Muscle of leg (tissue), 16 donors: ENCODE measurements at places on chromosomes 3 and 15.

DNA sequence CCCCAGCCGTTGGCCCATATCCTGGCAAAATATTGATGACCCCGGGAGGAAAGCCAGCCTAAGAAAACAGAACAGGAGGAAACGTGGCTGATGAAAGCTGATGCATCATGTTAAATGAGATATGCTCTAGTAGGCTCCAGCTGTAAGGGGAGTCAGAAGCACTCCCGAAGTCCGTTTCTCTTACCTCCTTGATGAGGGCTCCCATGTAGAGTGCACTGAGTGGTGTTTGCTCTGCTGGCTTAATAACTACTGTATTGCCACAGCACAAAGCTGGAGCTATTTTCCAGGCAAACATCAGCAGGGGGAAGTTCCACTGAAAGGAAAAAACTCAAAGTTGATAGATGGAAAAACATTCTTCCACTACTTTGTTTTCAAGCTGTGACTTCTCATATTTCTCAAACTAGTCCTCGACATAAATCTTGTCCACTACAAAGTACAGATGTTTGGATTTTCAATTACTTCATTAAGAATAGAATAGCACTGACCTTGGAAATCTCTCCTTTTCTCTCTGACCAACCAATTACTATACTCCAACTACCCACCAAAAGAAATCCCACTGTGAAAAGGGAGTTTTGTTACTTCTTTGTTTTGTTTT is 72.7 kb downstream of the ALDH1A2 start:
- peak; percentile 11 for DNase-seq

DNA sequence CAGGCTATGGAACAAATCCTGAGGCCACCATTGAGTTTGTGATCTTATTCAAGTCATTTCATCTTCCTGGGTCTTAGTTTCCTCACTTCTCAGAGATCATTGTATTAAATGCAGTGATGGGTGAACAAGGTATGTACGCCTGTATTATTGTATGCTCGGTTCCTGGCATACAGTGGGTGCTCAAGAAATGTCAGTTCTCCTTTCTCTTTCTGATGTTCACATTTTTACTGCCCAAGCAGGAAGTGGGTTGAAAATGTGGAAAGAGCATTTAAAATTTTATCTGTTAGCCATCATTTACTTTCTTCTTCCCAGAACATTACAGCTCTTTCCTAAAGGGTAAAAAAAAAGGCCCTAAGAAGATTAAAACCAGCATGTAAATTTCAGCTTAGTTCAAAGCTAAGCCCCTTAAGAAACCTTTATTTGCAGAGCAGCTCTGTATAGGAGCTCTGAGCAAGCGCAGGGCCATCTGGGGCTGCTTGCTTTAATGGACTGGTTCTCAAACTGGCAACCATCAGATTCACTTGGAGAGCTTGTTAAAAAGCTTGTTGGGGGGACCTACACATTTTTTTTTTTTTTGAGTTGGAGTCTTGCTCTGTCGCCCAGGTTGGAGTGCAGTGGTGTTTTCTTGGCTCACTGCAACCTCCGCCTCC is 179.4 kb downstream of the CHST2 start:
- no peak for DNase-seq

DNA sequence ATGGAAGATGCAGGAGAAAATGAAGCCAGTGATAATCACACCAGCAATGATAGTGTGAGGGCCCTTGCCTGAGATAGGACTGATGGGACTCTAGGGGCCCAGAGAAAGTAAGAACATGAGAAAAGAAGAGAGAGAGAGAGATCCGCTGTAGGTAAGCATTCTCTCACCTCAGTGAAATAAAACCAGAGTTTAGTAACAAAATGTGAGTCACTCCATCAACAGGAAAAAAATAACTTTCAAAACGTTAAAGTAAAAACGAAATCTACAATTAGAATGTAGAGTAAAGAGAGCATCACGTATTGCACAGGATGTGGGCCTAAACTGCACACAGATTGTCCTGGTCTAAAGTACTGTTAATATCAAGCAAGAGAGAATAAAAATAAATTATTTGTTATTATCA is 6.8 kb upstream of the PRSS50 start:
- DNase-seq: no peak

DNA sequence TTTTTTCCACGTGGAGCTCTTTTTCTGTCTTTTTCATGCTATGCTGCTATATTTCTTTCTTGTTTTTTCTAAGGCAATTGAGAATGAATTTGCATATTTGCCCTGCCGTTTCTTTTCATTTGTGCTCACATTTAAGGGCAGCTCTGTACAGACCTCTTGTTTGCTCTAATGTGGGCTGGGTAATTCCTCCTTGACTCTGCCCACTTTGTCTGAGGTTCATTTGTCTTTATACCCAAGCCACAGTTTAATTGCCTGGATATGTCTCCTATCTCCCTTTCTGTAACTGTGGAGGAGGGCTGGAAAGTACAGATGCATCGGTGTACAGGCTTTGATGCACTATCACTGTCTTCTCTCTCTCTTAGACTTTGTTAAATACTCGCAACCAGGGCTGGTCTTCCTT is 195.9 kb downstream of the EPHB1 start:
- no peak for DNase-seq

DNA sequence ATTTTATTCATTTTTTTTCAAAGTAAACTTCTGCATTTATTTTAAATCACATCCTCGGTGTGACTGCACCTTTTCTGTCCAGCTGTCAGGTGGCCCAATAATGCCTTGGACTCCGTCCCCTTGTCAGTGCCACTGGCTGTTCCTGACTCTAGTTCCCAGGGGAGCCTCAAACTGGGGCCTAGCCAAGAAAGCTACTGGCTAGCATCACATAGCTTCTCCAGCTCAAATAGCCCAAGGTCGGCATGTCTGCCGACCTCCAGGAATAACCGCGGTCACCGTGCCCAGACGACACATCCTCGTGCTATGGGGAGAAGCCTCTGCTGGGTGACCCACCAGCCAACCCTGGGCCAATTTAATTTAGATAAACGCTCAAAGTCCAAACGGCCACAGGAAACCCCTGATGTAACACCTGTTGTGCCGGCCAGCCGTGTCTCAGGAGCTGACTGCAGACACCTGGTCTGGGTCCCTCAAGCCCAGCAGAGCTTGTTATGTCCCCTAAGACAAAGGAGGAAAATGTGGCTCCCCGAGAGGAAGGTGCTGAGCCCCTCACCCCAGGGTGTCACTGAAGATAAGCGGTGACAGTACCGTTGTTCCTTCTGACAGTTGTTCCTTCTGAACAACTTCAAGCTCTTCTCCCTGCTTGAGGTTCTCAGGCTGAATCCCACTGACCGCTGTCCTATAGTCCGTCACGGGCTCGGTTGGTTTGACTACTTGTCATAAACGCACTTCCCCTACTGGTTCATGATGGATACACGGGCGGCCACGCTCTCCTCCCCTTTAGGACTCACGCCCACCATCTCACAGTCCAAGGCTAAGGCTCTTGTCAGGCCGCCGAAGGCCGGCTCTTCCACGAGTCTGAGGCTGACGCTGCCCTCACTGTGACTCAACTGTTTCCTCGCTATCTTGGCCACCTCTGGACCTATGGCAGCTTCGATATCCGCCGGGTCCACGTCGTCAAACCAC is 126.2 kb downstream of the KLF13 start:
- no peak for DNase-seq

- DNase-seq: no peak
Measured at GRCh38 chr3:30297112-30297511, 309.3 kb upstream of the TGFBR2 start.

DNA sequence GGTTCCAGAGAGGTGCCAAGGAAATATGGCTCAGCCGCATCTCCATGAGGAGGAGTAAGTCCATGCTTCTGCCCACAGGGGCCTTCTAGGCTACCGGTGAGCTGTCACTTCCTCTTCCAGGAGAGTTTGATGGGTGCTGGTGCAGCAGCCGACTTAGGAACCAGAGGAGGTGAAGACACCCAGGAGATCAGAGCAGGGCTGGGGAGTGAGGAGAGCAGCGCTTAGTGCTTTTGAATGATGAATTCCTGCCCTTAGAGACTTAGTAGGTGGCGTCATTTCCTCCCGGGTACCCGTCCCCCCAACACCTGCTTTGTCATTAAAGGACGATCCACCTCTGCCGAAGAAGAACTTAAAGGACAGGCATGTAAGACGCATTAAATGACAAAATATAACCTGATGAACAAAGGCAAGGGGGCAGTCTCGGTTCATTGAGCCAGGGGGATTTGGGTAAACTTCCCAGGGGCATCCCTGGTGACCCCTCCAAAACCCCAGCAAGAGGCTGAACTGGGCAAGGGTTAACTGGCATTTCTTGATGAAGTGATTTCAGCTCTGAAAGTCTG is 67.6 kb downstream of the HES1 start:
- DNase-seq: no peak

DNA sequence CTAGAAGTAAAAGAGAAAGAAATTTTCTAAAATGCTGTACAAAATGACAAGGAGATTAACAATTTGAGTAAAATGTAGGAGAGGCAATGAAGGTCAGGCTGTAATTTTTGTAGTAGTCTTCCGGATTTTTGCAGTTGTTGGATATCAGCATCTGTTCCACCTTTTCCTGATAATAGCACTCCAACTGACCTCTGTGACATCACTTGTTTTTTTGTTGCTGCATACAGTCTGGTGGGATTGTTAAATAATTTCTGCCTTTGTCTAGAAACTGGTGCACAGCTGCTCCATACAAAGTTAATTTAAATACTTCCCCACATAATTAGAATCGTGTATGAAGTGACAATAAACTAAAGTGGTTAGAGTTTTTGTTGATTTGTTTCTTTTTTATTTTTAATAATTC is 731.4 kb downstream of the PLOD2 start:
- peak; percentile 21 for DNase-seq

GRCh38 chr15:63403254-63403945 is 21.8 kb upstream of the CA12 start:
- DNase-seq: no peak

- no peak for DNase-seq
Measured at GRCh38 chr3:13839726-13840340, 40.0 kb downstream of the WNT7A start.

DNA sequence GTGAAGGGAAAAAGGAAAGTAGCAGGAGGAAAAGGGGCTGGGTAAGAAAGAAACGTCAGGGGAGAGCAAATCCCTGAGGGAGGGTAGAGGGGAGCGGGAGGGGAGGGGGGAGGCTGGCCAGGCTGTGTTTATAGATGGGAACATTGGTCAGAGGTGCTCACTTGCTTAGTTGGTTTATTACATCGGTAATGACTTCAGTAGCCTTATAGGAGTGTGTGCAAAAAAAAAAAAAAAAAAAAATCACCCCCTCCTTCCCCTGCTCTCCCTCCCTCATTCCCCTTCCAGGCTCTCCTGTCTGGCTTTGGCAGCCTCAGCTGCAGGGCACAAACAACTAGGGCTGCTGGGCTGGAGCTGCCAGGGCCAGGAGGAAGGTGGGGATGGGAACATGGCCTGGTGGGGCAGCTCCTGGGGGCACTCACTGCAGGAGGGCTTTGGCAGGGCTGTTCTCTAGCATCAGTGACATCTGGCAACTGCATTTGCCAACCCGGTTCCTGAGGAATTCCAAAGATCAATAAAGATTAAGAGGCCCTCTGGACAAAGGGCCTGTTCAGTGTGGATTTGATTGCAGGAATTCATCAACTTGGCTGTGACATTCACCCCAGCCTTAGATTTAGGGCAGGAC is 334.5 kb upstream of the FRG2C start:
- no peak for DNase-seq

GRCh38 chr3:95302044-95302443 is 1239.2 kb downstream of the NSUN3 start:
- DNase-seq: peak; percentile 1

DNA sequence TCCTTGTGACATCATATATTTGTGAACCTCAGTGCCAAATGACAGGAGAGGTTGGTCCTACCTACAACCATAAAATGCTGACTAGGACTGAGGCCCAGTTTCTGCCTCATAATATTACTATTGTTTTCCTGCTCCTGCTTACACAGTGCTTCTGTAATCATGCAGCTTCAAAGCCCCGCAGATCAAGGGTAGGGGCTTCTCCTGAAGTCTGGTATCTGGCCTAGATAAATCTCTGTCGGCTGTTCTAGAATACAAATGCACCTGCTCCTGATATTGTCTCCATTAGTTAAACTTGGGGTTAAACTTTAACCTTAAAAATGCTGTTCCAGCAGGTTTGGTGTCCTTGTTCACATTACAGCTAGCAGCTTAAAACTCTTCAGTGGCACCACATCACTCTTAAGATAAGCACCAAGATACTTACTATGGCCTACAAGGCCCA is 552.4 kb downstream of the TUSC7 start:
- DNase-seq: no peak

- DNase-seq: no peak
Measured at GRCh38 chr3:131988209-131988608, 46.6 kb downstream of the CPNE4 start.

GRCh38 chr15:100668348-100668745 is 66.0 kb downstream of the ASB7 start:
- peak; percentile 70 for DNase-seq

- DNase-seq: peak; percentile 60
Measured at GRCh38 chr3:49244581-49245205, 32.3 kb downstream of the C3orf62 start.

DNA sequence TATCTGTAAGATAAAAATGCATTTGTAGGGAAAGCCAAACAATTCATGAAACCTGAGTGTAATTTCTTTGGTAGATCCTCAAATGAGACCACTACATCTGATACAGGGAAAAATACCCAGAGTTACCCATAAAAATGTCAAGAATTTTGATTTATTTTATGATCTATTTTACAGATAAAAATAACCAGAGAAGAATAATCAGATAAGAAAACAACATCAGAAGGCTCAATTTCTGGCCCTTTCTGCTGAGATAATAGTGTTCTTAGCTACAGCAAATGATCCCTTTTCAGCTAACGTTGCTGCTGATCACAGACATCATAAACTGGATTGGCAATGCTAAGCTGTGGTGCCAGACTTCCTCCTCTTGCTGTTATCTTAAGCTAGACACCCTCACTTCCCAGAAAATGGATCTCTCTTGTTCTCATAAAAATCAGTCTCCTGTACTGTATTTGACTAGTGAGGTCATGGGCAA is 21.3 kb upstream of the TMEM108 start:
- DNase-seq: no peak

DNA sequence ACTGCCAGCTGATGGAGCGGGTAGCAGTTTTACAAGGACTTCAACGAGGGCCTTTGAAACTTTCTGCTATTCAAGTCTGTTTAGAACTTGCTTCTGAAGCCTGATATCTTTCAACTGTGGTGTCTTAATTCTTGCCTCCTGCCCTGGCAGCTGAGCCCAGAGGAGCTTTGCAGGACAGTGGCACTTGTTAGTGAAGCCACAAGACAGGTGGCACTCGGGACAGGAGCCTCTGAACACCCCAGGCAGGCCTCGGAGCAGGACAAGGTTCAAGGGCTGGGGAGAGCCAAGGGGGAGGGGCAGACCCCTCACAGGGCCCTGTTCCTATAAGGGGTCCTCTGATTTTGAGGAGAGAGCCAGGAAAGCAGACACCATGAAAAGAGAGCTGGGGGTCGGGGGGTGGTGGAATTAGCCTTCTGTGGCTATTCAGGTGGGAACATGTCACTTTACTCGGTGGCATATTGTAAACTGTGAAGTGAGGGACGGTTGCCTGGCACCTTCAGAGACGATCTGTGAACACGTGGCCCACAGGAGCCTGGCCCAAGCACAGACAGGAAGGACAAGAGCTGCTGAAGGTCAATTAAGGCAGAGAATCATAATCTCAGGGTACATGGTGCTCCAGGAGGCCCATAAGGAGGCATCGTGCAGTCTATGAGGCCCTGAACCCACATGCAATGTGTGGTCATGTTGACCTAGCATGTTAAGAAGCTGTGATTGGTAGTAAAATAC is 30.1 kb upstream of the KY start:
- DNase-seq: peak; percentile 79
